ENCODE measurements at places on chromosomes 7 and 10. TPM values are rescaled to one million over a fixed set of nuclear protein-coding genes. Genes with fewer than 3 reads are reported as not detected.

GRCh38 chr10:96138102-96138501 is 8.0 kb downstream of the ZNF518A start:
- DNase-seq: no peak

- DNase-seq: no peak
These were observed 129.8 kb upstream of the CHST15 start for GRCh38 chr10:124222988-124223710.

DNA sequence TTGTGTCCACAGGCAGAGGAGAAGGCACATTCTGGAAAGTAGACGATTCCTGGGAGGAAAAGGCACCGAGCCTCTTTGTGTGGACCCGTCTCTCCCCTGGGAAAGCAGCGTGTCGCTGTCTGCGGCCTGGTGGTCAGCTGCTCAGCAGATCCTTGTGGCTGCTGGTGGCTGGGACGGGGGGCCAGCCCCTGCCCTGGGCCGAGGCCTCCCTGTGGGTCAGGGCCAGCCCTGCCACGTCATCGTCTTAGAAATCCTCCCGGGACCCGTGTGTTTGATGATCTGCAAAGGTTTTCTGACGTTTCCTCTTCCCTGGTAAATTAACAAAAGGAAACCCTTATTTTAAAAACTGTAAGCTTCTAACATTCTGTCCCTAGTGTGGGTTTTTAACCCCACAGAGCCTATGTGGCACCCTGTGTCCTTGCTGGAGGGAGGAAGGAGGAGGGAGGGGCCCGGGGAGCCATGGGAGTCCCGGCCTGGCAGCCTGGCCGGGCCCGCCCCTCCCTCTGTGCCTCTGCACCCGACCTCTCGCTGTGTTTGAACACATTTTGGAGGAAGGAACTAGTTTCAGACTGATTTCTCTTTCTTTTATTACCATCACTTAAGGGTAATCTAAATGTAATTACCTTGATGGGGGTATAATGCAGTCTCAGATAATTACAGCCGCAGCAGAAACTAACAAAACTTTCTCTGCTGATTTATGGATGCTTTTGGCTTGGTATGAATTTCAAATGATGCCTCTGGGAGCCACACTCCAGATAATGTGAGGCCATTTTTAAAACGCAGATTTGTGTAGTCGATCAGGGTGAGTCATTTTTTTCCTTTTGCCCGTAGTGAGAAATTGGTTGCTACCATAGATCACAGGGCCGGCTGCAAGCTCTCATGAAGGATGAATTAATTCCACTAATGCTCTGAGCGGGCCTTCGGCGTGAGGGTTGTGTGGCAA is 85.5 kb downstream of the NKX6-2 start:
- no peak for DNase-seq

GRCh38 chr7:137084607-137085380 is 216.3 kb downstream of the CHRM2 start:
- no peak for DNase-seq

DNA sequence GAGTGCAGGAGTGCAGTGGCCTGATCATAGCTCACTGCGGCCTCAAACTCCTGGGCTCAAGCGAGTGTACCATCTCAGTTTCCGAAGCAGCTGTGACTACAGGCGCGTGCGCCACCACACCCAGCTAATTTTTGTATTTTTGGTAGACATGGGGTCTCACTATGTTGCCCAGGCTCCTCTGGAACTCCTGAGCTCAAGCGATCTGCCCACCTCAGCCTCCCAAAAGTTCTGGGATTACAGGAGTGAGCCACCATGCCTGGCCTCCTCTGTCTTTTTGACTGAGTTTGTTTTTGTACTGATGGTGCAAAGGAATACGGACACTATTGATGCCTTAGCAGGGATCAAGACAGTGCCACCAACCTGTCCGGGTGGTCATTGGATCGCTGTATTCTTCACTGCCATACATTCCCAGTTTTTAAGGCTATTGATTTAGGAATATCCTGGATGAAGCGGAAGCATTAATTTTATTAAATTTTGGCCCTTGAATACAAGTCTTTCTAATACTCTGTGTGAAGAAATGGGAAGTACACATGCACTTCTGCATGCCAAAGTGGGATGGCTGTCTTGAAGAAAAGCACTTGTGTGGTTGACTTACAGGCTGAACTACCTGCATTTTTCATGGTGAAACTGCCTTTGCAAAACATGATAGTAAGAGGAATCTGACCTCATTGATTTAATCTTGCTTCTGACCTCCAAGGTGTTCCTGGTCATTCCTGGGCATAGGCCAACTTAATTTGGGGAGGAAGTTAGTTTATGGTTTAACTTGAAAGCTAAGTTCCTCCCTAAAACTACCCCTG is 2.1 kb upstream of the CUL2 start:
- no peak for DNase-seq

- DNase-seq: no peak
These were observed 71.6 kb upstream of the ZPBP start for GRCh38 chr7:50164559-50165170.

- DNase-seq: no peak
These were observed 81.0 kb upstream of the INSIG1 start for GRCh38 chr7:155216475-155217272.

DNA sequence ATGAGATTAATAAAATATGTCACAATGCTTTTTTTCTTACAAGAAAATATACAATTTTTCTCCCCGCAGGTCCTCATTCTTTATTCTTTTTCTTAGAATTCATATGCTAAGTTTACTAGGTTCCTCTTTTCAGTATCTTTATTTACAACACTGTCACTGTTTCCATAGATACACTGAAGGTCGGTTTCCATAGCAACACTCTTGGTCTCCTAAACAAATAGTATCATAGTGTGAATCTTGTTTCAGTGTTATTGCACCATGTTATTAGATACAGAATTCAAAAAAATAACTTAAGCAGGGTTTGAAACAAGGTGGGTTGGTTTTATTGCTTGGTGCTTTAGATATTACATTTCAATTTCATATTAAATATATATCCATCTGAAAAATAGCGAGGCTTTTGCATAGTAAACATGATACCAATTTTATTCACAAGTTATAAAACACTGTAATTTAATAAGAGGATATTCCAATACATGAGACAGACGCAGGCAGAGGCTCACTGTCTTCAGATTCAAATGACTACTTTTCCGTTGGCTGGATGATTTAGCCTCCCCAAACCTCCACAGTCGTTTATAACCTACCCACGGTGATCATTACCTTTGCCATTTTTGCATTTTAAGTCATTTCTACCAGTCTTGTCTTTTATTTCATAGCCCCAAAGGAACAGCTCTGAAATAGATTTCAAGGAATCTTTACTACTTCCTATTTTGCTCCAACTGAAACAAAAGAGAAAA is 88.9 kb upstream of the KLF6 start:
- DNase-seq: no peak

GRCh38 chr7:113094517-113095249 is 8.1 kb upstream of the GPR85 start:
- no peak for DNase-seq

- DNase-seq: no peak
These were observed 147.3 kb downstream of the SEC23IP start for GRCh38 chr10:120039826-120040225.

DNA sequence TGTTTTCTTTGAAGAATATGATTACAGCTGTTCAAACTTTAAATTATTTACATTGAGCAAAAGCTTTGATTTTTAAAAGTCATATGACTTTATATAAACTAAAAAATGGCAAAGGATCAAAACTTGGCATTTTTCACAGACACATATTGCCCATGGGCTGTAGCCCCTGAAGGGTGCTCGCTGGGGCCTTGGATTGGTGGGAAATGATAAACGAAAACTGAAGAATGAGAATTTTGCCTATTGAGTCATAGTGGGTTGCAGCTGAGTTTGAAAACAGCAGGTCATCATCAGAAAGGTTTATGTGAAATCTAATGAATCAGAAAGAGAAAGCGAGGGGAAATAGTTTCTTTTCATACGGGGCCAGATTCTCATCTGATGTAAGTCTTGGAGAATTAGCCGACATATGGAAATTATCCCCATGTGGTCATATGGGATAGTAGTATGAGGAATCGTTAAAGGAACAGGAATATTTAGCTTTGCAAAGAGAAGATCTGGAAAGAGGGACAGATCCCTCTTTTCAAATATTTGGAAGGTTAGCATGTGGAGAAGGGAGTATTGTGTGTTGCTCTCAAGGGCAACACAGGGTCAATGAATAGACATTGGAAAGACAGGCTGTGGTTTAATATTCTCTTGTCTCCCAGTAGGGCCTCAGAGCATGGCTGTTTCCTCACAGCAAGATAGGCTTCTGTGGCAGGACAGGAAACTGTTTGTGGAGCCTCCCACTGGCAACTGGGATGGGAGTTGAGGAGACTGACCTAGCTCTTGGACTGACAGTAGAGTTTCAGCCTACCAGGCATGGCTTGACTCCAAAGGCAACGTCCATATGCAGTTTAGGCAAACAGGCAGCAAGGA is 119.0 kb downstream of the FZD1 start:
- DNase-seq: no peak

- DNase-seq: no peak
These were observed 164.9 kb downstream of the DGKI start for GRCh38 chr7:137681657-137682562.

- no peak for DNase-seq
These were observed 18.8 kb downstream of the ANXA11 start for GRCh38 chr10:80186364-80187012.

- no peak for DNase-seq
These were observed 526.2 kb upstream of the PFKP start for GRCh38 chr10:2541176-2541575.

DNA sequence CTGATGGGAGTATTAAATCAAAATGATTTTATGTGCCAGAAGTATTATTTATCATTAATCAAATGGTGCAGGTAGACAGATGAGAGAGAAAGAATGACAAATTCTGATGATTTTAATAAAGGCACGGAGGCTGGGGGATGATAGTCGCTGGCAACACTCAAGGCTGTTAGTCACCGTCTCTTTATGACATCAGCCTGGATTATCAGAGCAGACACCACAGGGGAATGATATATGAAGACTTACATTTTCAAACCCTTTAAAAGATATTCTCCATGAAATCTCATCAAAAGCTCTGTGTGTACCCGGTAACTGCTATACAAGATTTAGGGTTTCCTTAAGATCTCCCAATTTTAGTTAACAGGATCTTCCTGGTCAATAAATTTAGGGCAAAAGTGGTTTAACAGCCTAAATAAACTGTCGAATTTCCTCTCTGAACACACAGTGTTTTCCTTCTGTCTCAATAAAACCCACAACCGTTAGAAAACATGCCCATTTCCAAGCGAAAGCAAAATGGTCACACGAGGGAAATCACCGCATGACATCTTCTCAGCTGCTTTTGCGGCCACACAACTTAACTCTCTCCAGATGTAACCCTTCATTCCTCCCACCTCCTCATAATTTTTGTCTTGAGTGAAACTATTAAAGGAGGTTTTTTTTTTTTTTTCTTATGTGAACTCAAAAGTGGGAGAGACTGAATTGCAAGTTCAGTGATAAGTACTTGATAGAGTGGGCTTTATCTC is 133.2 kb upstream of the FAM171A1 start:
- DNase-seq: no peak

DNA sequence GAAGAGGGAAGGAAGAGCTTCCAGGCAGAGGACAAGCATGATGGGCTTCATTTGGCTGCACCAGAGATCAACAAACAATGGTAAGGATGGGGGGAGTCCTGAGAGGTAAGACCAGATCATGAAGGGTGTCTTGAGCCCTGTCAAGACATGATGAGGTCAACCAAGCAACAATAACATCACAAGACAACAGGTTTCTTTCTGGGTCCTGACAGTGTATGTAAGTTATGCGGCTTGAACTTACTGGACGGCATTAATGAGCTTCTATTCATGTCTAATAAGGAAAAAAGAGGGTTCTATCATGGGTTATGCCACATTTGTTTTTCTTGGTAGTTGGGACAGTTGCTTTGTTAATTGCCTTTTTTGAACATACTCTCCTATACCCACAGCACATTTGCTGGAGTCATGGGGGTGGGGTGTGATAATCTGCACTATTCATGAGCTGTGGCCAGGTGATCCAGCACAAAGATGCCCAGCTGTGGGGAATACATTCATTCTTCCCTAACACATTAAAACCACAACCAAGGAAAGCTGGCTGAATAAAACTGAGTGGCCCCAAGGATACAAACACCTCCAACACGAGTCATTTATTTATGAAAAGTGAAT is 168.8 kb upstream of the KLF14 start:
- DNase-seq: no peak

DNA sequence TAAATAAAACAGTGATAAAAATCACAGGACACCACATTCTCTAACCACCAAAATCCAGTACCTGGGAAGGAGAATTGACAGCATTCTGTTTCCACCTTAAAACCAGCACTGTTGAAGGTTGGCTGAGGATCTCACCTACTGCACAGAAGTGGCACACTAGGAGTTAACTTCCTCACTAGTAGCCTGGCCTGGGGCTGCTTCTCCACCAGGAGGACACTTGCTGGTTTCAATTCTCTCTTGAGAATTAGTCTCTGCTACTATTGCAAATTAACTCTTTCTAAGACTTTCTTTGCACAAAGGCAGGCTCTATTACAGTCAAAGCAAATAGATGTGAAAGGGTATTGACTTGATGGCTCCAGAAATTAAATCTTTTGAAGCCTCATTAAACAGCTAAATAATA is 2.3 kb upstream of the CTTNBP2 start:
- DNase-seq: no peak

- DNase-seq: peak; percentile 44
These were observed 777 bp downstream of the RUNDC3B start for GRCh38 chr7:87628780-87629569.

DNA sequence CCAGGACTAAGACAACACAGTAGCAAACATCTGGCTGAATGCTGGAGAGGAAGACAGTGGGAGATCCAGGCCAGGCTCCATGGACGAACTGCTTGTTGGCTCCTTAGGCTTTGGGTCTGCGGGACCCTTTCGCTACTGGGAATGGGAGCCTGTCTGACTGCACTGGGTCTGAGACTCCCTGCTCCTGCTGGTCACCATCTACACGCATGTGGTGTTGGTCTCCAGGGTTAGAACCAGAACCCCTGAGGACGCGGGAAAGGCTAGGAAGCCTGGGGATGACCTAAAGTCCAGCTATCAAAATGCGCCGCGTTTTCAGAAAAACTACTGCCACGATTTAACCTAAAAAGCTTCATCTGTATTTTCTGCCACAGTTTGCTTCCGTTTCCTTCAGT is 817 bp upstream of the DNAJB6 start:
- no peak for DNase-seq

- DNase-seq: no peak
These were observed 71.8 kb downstream of the CDH23 start for GRCh38 chr10:71468363-71469094.

GRCh38 chr7:140675726-140676125 is 3.0 kb downstream of the ADCK2 start:
- no peak for DNase-seq

Gene SCART1
- 2.8 TPM for total RNA-seq

Gene PRSS2
- not detected for total RNA-seq

Gene EPHB4
- 4.1 TPM for total RNA-seq

Gene LEP
- not detected for total RNA-seq

Gene SLC18A3
- total RNA-seq: not detected

Gene CTTNBP2
- 0.49 TPM for total RNA-seq

Gene LMBR1
- total RNA-seq: 67.9 TPM

Gene AP5Z1
- total RNA-seq: 111 TPM

Gene SH2D4B
- total RNA-seq: 0.07 TPM

Gene ANKRD22
- not detected for total RNA-seq

Gene TSPAN12
- not detected for total RNA-seq

Gene NME8
- total RNA-seq: not detected

Gene FZD1
- total RNA-seq: 0.42 TPM

Gene CALN1
- total RNA-seq: not detected

Gene ITIH2
- total RNA-seq: not detected

Gene TMEM176A
- not detected for total RNA-seq

Gene ZNF862
- total RNA-seq: 12.6 TPM

Gene SPDYE2B
- total RNA-seq: not detected

Gene AMZ1
- 5.9 TPM for total RNA-seq

Gene DPYSL4
- total RNA-seq: 0.78 TPM

Gene ZNF804B
- not detected for total RNA-seq

Gene HOXA5
- not detected for total RNA-seq

Gene CTNNA3
- not detected for total RNA-seq
